ENCODE measurements at places on chromosomes 12 and 14. TPM values are rescaled to one million over a fixed set of nuclear protein-coding genes. Genes with fewer than 3 reads are reported as not detected.

The FAM90A1 gene
- not detected for total RNA-seq

The CLEC2A gene
- total RNA-seq = not detected

The KITLG gene
- total RNA-seq = 13.8 TPM

The LRCOL1 gene
- not detected for total RNA-seq

The ADAM21 gene
- 0.43 TPM for total RNA-seq

The AP5M1 gene
- 18.7 TPM for total RNA-seq

The PTPN11 gene
- total RNA-seq = 158 TPM

All from fibroblast of villous mesenchyme (primary cell).